ENCODE measurements at places on chromosomes 2 and 18. TPM values are rescaled to one million over a fixed set of nuclear protein-coding genes. Genes with fewer than 3 reads are reported as not detected.

CIB4 gene
- not detected for total RNA-seq

TM4SF20 gene
- total RNA-seq, result not detected

MFSD2B gene
- 0.21 TPM for total RNA-seq

KATNAL2 gene
- total RNA-seq, result 20.2 TPM

REL gene
- 4.5 TPM for total RNA-seq

LYG1 gene
- 0.22 TPM for total RNA-seq

RRM2 gene
- 56.7 TPM for total RNA-seq

RBM45 gene
- total RNA-seq, result 12.9 TPM

LYPD6B gene
- total RNA-seq, result 1.9 TPM

HTR2B gene
- not detected for total RNA-seq

MGAT4A gene
- 2.1 TPM for total RNA-seq

C1QL2 gene
- 0.28 TPM for total RNA-seq

LYPD1 gene
- 7.3 TPM for total RNA-seq

PPP3R1 gene
- total RNA-seq, result 20.1 TPM

MAPK4 gene
- 2.2 TPM for total RNA-seq

B3GNT7 gene
- total RNA-seq, result 52.9 TPM

DPP4 gene
- total RNA-seq, result 4.3 TPM

All from H7 (cell line).